ENCODE measurements at places on chromosomes 1 and 21. TPM values are rescaled to one million over a fixed set of nuclear protein-coding genes. Genes with fewer than 3 reads are reported as not detected.

The F5 gene
- not detected for total RNA-seq

The PLA2G2F gene
- total RNA-seq: not detected

The DISP1 gene
- 11.6 TPM for total RNA-seq

The MATN1 gene
- 0.33 TPM for total RNA-seq

The GNG12 gene
- 166 TPM for total RNA-seq

The CASQ2 gene
- not detected for total RNA-seq

The KLF17 gene
- total RNA-seq: 0.17 TPM

The CYP4Z1 gene
- total RNA-seq: not detected

The CSDE1 gene
- total RNA-seq: 886 TPM

The VAV3 gene
- under 0.01 TPM for total RNA-seq

The HP1BP3 gene
- total RNA-seq: 336 TPM

The IRF2BP2 gene
- total RNA-seq: 95.9 TPM

The CD1C gene
- not detected for total RNA-seq

The FNDC5 gene
- total RNA-seq: 0.87 TPM

The TSPEAR gene
- total RNA-seq: not detected

The IL10 gene
- total RNA-seq: not detected

The CBR3 gene
- total RNA-seq: 26.3 TPM

The COL8A2 gene
- total RNA-seq: 24.3 TPM

The SRGAP2C gene
- total RNA-seq: 39.7 TPM

The TGFBR3 gene
- 106 TPM for total RNA-seq

The DHCR24 gene
- 146 TPM for total RNA-seq

The CDC20 gene
- 86.5 TPM for total RNA-seq

The FCRL1 gene
- not detected for total RNA-seq

The KRTAP10-6 gene
- total RNA-seq: not detected

The C21orf58 gene
- 8.9 TPM for total RNA-seq

The ZMYND12 gene
- total RNA-seq: 0.29 TPM

The TNFRSF18 gene
- 0.33 TPM for total RNA-seq

The CFHR2 gene
- total RNA-seq: not detected

The CFAP141 gene
- not detected for total RNA-seq

The RAB3B gene
- 29.5 TPM for total RNA-seq

The HMCN1 gene
- total RNA-seq: 7.4 TPM

The BNIPL gene
- under 0.01 TPM for total RNA-seq

The NBPF1 gene
- 31.1 TPM for total RNA-seq

The PIGR gene
- not detected for total RNA-seq

The FAM163A gene
- not detected for total RNA-seq

The PPIAL4G gene
- total RNA-seq: not detected

The FCRL2 gene
- not detected for total RNA-seq

The SH2D1B gene
- total RNA-seq: not detected

The PHACTR4 gene
- total RNA-seq: 4.8 TPM

The HNRNPCL1 gene
- total RNA-seq: not detected

The SH3GLB1 gene
- 55.7 TPM for total RNA-seq

The ZYG11A gene
- total RNA-seq: 3.5 TPM

The OR2T10 gene
- not detected for total RNA-seq

The NUCKS1 gene
- total RNA-seq: 140 TPM

The SPAG17 gene
- not detected for total RNA-seq

The LZIC gene
- total RNA-seq: 26.6 TPM

The TNFAIP8L2 gene
- not detected for total RNA-seq

Data from smooth muscle cell of trachea (primary cell).